HL-60 (cell line): ENCODE measurements at places on chromosomes 3 and 15.

DNA sequence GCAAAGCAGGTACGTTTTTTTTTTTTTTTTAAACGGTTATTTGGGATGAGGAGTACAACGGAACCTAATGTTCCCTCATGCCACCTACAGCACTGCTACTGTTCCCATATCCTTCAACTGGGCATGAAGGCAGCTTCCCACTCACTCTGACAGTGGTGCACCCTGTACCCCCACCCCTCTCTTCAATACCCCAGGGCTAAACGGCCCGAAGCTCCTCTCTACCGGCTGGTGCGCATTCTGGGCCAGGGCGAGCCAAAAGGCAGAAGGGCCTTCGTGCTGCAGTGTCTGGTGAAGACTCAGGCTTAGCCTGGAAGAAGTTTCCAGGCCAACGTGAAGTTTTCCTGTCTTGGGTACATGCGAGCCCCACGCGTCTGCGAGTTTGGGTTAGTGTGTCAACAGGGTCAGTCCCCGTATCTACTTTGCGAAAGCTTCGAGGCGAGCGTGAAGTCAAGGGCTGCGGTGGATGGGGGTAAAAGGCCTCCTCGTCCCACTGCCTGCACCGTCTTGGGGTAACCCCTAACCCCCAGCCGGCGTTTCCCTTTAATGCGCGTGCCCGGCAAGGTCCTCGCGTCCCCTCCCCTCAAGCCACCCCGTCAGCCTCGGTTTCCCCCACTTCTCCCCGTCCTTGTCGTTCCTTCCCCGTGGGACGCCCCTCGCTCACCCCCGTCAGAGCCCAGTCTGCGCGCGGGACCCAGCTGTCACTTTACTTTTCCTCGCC is 765 bp upstream of the UBE2E2 start:
- no peak for DNase-seq

- DNase-seq = no peak
These were observed 209.8 kb downstream of the GAP43 start for GRCh38 chr3:115833074-115833473.

- DNase-seq = no peak
These were observed 2.7 kb downstream of the ANKRD28 start for GRCh38 chr3:15794842-15795650.

- no peak for DNase-seq
These were observed 5.9 kb downstream of the MYO5C start for GRCh38 chr15:52289629-52290081.

DNA sequence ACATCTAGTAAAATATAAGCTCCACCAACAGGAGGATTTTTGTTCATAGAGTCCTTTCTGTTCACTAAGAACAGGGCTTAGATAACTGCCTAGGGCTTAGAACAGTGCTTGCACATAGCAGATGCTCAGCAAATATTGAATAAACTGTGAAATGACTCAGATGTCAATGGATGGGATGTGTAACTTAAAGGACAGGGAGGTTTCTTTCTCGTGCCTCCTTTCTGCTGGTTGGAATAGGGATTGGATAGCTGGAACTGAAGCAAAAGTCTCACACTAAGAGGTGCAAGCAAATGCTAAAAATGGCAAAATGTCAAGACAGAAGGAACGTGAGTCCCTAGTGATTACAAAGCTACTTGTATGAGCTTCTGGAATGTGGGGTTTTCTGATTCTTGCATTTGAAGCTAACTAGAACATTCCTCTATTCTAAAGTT is 392.8 kb upstream of the WNT5A start:
- DNase-seq = no peak
